ENCODE measurements at places on chromosomes 6 and 20. TPM values are rescaled to one million over a fixed set of nuclear protein-coding genes. Genes with fewer than 3 reads are reported as not detected.

The MYLK4 gene
- 0.40 TPM for total RNA-seq

The ELOVL2 gene
- total RNA-seq: not detected

The MCCD1 gene
- not detected for total RNA-seq

The GPR63 gene
- total RNA-seq: under 0.01 TPM

The SEL1L2 gene
- total RNA-seq: not detected

The GRM4 gene
- not detected for total RNA-seq

The TCF19 gene
- 12.0 TPM for total RNA-seq

Data from lung microvascular endothelial cell (primary cell).